ENCODE measurements at places on chromosomes 5 and 9.
A peak's percentile ranks its signal among the peaks of the same experiment; 100 is the strongest.

GRCh38 chr9:690517-691111, 150.9 kb upstream of the DMRT1 start:
- no peak for DNase-seq

GRCh38 chr5:136021016-136021405, 7.8 kb upstream of the TGFBI start:
- no peak for DNase-seq

DNA sequence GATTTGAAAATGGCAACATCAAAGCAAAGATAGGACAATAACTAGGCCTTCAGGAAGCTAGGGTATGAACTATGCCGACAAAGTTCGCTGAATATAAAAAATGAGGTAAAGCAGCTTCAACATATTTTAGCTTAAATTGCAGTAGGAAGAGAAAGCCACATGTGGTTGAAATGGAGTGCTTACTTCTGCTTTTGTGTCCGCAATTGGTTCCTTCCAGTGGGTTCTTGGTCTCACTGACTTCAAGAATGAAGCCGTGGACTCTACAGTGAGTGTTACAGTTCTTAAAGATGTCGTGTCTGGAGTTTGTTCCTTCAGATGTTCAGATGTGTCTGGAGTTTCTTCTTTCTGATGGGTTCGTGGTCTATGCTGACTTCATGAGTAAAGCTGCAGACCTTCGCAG, 95.2 kb downstream of the APTX start:
- no peak for DNase-seq

DNA sequence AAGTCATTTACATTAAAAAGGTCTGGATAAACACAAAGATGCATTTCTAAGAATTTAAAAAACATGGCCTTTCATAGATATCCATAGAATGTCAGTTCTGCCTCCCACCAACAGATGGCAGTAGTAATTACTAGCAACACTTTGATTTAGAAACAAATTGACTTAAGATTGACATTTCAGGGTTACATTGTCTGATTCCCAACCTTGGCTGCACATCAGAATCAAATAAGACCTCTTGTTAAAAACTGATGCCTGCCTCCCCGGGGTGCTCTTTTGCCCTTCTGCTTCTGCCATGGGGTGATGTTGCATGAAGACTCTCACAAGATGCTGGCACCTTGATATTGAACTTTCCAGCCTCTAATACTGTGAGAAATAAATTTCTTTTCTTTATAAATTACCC, 146.2 kb upstream of the GPR151 start:
- no peak for DNase-seq

GRCh38 chr9:2299843-2300205, 284.7 kb downstream of the SMARCA2 start:
- DNase-seq = no peak

DNA sequence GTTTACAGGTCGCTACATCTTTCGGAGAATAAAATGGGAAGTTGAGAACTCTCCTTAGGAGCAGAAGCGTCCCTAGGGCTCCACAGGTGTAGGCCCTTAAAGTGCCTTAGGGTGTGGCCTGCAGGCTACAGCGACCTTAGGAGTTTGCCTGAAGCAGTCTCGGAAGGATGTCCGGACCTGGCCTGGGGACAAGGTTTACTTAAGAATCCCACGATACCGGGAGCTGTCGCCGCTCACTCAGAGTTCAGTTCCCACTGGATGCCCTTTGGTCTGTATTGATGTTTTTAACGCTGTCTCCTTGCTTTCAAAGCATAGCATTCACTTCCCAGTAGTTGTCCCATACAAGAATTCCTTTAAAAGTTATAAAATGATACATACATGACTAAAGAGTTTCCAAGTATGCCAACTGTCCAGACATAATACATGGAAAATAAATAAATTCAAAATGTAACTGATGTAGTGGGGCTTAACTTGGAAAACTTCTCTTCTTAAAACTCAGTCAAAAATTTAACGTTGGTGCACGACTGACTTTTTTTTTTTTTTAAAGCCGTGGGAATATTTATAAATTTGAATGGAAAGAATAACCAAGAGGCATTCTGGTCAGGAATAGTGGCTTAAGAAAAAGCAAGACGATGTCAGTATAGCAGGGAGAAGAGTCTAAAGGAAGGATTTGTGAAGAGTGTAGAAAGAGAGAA, 848 bp downstream of the RAD50 start:
- peak; percentile 35 for DNase-seq

- DNase-seq = no peak
Observed at GRCh38 chr5:114981111-114981510, 188.6 kb downstream of the TRIM36 start.

- DNase-seq = no peak
Observed at GRCh38 chr9:126502417-126503332, 111.1 kb upstream of the LMX1B start.

DNA sequence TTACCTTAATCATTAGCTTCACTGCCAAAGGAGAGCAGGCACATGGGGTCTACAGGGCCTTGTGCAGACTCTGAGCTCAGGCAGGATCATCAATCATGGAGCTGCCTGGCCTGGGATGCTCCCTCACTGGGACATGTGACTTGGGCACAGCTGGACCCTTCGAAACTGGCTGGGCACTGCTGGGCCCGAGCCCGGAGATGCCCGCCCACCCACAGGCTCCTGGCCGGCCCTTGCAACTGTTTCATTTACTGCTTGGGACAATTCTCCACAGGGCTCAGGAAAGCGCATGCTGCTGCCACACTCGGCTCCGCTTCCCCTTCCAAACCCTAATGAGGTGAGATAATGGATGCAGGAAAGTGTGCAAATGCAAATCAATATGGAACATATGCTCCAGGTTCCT, 387.5 kb downstream of the TRIM36 start:
- DNase-seq = no peak

GRCh38 chr9:72996684-72997314, 43.9 kb upstream of the ALDH1A1 start:
- DNase-seq = no peak

- DNase-seq = no peak
Observed at GRCh38 chr5:36202521-36202961, 39.2 kb downstream of the NADK2 start.

- no peak for DNase-seq
Observed at GRCh38 chr9:70091572-70091971, 47.9 kb downstream of the MAMDC2 start.

DNA sequence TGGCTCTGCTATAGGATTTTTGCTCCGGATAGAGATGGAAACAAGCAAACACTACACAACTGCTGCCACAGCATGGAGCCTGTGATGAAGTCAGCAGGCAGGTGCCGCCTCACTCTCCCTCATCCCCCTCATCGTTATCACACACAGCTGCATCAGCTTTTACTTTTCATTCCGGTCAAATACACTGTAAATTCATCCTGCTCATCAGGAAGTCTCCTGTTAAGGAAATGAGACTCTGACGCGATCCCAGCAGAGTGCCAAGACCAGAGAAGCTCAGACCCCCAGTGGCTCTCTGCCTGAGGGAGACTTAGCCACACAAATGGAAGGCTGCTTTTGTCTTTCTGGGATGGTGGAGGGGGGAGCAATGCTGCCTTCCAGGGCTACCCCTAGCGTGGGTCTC, 270.2 kb downstream of the ELAVL2 start:
- no peak for DNase-seq

DNA sequence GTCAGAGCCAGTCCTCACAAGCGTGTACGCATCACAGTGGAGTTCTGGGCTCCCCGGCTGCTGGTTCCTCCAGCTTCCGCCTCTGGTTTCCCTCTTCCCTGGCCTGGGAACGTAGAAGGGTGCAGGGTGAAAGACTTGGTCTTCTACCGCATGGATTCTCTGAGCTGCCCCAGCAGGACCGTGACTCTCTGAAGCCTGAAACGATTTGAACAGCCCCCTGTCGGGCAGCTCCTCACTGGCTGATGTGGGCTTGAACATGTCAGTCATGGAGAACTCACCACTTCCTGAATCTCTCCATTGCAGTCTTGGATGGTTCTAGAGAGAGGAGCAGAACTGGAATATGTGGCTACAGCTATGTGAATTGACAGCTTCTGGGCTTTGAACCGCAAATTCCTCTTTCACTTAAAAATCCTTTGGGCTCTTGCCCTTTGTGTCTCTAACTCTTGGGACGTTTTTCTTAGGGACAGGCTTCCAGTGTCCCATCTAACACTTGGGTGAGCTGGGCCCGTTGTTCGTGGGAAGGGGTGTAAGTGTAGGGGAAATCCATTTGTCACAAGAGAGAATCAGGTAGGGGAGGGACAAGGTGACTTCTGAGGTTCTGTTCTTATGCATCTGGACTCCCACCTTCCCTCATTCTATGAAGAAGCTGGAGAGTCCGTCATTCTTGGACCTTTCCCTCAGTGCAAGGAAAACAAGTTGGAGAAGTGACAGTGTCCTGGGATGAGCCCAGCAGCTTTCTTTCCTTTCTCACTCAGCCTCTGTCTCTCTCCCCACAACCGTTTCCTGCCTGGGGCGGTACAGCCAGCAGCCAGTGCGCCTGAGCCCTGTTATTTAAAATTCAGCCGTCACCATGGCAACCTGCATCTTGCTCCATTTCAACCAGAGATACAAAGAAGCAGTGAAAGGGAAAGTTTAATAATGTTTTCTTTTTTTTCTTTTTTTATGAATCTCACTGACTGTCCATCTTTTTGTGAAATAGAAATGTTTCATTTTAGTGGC, 84.7 kb downstream of the PTTG1 start:
- peak; percentile 64 for DNase-seq

DNA sequence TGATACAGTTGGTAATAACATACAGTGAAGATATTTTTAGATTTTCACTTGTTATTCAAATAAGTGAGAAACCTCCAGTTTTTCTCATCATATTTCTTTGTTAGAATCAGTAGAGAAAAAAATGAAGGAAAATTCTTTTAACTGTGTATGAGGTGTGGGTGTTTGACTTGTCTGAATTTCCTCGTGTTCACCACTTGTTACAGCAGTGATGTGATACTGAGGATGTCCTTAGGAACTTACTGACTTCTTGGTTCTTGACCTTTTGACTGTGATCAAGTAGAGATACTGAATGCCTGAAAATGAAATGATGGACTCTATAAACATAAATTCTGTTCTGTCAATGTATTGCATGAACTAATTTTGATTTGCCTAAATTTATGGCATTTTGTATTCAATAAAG, 10.7 kb downstream of the PBX3 start:
- no peak for DNase-seq

- no peak for DNase-seq
Observed at GRCh38 chr9:73011956-73012355, 59.1 kb upstream of the ALDH1A1 start.

- DNase-seq = no peak
Observed at GRCh38 chr5:18807256-18808149, 1173.2 kb downstream of the TAF11L14 start.

DNA sequence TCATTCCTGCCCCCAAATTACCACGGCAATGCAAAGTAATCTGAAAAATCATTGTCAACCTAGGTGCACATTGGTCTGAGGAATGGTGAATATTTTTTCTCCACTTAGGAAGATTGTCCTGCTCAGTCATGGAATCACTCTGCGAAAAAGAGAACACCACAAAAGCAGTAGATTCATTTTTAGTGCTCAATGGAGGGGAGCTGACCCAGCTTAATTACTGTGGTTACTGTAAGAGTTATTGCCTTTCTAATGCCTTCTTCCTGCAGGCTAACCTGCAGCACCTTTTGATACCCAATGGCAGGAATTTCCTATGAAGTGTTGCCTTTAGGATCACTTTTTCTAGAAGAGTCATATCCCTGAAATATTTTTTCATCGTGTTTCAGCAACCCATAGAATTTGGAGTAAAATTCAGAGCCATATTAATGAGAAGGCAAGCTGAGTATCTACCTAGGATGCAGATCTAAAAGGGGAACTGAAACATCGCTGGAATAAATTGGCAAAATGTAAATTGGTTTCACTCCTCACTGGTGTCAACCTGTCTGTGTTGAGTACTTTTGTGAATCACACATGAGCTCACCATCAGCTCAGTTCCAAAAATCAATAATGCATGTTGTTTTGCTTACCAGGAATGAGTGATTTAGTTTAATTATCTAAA, 464.5 kb downstream of the CSNK1G3 start:
- DNase-seq = no peak

- no peak for DNase-seq
Observed at GRCh38 chr9:16642421-16643109, 227.9 kb downstream of the BNC2 start.

DNA sequence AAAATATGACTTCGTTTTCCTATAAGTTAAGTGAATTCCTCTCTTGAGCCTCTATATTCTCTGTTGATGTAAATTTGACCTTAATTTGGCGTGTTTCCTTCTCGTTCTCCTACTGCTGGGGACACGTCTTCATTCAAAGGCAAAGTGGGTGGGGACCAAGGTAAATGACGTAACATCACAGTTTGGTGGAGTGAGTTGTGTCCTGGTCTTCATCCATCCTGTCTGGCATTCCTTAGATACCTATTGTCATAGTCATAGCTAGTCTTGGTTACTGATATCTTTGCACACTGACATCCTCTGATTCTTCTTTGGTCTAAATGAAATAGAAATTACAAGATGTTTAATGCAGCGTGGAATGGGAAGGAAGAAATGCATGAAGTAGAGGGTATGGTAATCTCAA, 108.5 kb downstream of the NNT start:
- no peak for DNase-seq

DNA sequence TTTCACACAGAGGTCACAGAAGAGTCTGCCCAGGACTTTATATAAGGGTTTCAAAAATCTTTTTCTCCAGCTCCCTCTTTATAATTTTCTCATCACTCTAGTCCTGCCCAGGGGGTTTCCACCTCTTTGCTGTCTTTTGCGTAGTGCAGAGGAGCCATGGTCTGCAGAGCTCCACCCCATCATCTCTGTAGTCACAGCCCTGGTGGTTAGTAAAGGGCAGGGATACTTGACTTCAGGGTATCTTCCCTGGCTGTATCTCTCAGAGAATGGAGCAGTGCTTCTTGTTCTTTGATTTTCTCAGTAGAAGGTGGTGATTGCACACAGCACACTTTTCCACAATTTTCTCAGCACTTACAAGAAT, 900.6 kb upstream of the COX7C start:
- DNase-seq = no peak

DNA sequence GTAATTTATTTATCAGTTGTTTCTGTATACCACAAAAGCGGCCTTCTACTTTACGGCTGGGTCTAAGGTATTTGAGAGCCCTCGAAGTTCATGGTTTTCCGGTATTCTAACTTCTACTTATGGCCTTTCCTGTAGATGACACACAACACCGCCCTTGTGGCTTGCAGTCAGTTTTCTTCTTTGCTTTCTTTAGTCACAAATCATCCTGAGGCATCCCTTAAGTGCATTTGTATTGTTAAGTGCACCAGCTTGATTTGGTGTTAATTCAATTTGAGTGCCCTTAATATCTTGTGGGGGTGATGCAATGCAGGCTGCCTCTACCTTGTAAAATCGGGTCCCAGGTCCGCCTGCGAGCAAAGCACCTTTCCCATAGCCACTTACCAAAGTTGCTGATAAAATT, 511.9 kb downstream of the CCDC171 start:
- no peak for DNase-seq

DNA sequence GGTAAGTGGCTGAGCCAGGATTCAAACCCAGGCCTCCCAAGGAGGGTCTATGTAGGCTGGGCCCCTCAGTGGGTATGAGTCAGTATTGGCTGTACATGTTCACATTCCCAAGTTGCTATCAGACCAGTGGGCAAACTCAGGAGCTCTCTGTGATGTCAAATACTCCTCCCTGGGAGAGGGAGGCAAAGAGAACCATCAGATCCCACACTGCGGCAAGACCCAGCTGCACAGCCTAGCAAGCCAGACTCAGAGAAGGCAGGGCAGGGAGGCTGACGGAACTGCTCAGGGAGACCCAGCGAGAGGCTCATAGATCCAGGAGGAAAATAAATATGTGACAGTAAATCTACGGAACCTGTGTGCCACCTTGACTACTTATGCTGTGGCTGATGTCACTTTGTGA, 42.6 kb upstream of the SAP30L start:
- no peak for DNase-seq

GRCh38 chr5:176800024-176800423, 10.3 kb upstream of the UNC5A start:
- DNase-seq = no peak

GRCh38 chr5:180589771-180590542, 1.3 kb downstream of the SCGB3A1 start:
- DNase-seq = no peak
